Tongue (tissue), 3 donors: ENCODE measurements at places on chromosomes 5 and 9. TPM values are rescaled to one million over a fixed set of nuclear protein-coding genes. Genes with fewer than 3 reads are reported as not detected.

The GALNT12 gene
- 6.2 TPM for total RNA-seq

The CCDC180 gene
- 7.8 TPM for total RNA-seq

The GLRX gene
- 4.2 TPM for total RNA-seq

The BARX1 gene
- 15.2 TPM for total RNA-seq

The FCN1 gene
- total RNA-seq, result 9.3 TPM

The LRRC70 gene
- total RNA-seq, result 10.4 TPM

The GRXCR2 gene
- total RNA-seq, result not detected

The NRARP gene
- total RNA-seq, result 18.8 TPM

The MAMDC2 gene
- total RNA-seq, result 21.5 TPM

The OGN gene
- total RNA-seq, result 195 TPM

DNA sequence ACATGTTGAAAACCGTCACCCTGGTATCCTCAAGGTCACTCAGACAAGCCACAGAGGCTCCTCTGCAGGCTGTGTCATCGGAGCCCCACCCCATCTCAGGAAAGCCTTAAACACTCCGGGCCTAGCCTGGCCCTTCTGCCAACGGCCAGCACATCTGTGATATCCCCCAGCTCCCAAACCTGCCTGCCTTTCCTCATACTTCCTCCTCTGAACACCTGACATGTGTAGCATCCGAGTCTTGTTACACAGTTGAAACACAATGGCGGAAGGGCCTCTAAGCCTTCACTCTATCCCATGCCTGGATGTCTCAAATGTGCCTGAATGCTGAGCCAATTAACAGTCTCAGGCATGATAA, 32.9 kb upstream of the TGFBR1 start:
- no peak for DNase-seq

- DNase-seq, result no peak
These were observed 584.6 kb downstream of the ANXA1 start for GRCh38 chr9:73736270-73736669.

DNA sequence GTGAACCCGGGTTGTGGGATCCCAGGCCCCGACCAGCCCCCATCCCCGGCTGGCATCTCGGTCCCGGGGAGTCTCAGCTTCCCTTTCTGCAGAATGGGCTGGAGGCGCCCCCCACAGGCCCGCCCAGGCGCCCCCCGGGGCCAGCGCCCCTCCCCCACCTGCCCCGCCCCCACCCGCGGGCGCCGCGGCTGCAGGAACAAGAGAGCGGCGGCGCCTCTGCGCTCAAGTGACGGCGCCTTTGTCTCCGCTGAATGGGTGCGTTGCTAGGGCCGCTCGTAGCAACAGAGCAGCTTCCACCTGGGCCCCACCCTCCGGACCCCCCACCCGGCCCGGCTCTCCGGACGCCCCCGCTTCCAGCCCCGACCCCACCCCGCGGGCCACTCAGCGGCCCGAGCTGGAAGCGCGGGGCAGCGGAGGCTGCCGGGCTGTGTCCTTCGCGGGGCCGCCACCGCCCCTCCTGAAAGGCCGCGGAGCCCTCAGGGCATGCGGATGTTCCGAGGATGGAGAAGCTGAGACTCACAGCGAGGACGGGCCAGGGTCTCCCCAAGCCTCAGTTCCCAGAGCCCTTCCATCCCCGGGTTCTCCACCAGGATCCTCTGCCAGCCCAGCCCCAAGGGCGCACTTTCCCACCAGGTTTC, 27.5 kb downstream of the ADGRD2 start:
- DNase-seq, result peak; percentile 17

DNA sequence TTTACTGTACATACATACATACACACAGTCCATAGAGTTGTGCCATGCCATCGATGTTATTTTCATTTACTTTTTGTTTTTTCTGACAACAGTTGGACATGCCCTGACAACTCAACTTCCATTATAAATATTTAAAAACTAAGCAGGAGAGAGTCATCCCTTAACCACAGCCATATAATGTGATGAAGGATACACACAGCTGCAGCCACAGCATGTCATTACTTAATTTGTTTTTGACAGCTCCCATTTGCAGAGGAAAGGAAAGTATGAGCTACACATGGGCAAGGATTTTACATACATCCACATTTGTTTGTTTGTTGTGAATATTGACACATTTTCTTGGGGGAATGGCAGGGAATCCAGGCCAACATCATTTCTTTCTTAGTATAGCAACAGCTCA, 91.5 kb upstream of the TUT7 start:
- DNase-seq, result peak; percentile 85

DNA sequence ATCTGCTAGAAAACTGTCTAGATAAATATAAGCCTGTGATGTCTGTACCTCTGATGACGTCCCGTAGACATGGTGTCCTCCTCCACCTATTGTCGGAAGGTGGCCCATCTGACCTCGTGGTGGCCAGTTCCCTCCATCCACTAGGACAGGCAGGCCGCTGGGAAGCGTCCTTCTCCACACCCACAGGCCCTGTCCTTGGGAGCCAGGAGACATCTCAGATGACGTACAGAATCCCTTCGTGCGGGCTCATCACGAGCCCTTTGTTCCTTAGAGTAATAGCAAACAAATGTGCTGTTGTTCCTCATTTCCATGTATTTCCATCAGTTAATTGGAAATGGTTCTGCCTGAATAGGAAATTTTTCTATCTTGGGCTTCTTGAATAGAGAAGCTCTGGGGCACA, 38.3 kb upstream of the TENT4A start:
- no peak for DNase-seq

- no peak for DNase-seq
These were observed 68.0 kb downstream of the DENND4C start for GRCh38 chr9:19298436-19299000.

DNA sequence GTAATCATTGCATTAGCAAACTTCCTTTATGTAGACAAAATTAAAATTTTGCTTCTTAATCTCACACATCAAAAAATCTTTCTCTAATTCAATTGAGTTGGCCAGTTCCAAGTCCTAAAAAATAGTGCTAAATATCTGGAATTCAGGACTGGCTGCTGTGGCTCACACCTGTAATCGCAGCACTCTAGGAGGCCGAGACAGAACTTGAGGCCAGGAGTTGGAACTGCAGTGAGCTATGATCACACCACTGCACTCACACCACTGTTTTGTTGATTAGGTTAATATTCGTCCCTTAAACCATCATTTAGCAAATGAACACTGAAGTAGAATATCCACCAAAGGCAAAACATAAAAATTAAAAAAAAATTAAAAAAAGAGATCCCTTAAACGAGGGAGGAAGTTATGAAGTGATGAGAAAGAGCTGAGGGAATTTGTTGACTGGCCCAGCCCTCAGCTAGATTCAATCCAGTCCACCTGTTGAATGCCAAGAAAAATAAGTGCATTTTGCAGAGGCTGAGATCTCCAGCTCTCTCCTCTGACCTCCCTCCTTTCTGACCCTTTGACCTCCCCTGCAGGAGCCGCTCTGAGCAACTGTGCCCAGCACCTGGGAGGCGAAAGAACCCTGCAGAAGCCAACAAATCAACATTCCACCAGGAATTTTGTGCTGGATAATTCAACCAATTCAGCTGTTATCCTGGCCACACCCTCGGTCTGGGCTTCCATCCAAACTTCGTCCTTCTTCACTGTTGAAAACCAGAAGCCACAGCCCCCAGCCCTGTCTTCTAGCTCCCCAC, 96.8 kb downstream of the OR2K2 start:
- DNase-seq, result peak; percentile 94

DNA sequence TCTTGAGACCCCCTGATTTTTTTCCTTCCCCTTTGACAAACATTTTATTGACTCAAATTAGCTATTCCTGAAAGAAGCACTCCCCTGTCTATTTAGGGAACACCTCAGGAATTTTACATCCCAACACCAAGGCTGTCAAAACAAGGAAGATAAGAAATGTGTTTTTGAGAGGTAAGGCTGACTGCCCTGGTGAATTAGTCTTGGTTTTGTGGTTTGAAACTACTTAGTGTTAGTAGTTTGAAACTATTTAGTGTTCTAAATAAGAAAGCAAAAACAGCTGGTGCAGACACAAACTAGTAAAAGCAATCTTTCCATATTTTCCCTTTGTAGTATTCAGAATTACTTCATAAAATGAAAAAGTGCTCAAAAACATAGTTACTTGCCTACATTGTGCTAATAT, 120.7 kb downstream of the PCSK1 start:
- no peak for DNase-seq

DNA sequence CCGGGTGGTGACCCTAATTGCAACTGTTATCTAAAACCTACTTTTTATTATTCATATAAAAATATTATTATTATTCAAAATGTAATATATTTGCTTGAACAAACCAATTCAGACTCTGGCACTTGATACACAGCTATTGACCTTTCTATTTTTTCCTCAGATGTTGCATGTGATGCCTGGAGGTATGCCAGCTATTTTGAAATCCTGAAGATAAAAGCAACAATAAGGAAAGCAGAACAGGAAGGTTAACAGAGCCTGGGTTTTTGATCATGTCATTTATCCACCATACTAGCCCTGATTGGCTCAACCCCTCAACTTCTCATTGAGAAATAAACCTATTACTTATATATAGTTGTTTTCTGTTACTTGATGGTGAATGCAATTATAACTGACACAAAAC, 340.9 kb upstream of the KIF2A start:
- no peak for DNase-seq

- DNase-seq, result no peak
These were observed 422.3 kb upstream of the ADAMTSL1 start for GRCh38 chr9:18051638-18052037.

DNA sequence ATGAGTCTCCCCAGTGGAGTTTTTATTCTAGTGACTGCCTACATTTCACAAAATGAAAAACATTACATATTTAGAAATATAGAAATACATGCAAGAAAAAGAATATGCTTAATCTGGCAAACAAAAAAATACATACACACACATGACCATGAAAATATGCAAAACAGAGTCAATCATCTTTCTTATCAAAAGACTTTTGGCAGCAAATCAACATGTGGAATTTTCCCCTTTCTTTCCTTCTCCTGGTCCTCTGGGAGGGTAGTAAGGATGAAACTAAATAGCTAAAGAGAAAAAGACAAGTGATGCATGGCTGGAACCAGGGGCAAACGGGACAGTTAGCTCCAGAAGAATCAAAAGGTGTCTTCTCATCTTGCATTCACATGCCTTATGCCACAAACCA, 69.4 kb downstream of the APBA1 start:
- no peak for DNase-seq

DNA sequence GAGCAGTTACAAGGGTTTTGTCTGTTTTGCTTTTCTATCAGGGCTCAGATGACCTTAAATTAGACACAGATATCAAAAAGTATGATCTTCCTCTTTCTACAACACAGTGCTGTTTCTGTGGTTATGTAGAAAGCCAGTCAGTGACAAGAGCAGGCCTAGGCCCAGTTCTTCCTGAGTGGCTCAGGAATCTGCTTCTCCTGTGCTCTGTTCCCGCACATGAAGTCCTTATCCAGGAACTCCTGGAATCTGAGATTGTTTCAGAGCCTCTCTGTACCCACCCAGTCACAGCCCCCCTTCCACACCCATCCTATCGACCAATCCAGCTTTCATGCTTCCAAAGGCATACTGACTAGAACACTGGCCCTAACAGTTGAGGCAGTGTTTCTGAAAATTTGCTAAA, 40.4 kb upstream of the SMU1 start:
- DNase-seq, result no peak

DNA sequence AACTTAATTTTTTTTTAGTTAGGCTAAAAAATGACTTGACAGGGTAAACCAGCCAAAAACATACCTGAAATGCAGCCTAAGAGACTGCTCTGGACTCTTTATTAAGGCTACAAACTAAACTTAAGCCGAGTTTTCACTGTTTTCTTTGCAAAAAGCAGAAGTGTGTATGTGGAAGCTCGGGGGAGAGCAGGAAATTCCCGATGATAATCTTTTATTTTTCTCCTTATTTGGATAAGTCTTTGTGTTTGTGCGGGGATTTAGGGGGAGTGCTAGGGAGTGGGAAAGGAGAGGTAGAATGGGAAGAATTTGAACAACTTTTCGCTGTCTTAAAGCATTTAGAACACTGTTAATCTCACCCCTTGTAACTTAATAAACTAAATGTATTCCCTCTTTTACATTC, 30.7 kb upstream of the GPR21 start:
- no peak for DNase-seq

GRCh38 chr5:178388386-178389025, 155.9 kb upstream of the PHYKPL start:
- peak; percentile 68 for DNase-seq

DNA sequence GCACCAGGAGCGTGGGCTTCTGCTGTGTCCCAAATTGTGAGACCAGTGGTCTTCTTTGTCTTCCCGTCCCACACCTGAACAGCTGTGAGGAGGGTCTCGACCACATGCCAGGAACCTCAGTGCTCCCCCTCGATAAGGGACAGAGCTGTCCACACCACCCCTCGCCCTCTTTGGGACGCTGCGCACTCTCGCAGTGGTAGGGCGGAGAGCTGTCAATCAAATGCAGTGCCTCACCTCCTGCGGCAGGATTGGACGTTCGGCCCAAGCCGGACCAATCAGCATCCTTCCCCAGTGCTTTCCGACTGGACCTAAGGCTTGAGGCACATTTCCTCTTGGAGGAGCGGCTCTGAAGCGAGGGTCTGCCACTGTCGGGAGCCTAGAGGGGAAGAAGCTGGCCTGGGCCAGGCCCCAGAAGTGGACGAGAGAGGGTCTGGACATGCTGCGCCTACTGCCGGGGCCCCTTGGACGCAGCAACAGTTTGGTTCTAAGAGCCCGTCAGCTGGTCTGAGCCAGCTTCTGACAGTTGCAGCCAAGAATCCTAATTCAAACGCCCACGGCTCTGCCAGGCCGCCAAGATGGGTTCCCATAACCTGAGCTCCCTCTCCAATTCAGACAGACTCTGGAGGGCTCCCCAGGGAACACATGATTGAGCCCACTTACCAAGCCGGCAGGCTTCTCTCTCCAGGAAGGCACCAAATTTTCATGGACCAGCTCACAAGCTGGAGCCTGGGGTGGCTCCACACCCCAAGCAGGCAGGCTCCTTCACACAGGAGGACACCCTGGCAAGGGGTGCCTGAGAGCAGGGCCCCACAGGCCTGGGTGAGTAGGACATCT, 28.1 kb upstream of the ADAMTS2 start:
- DNase-seq, result peak; percentile 45

DNA sequence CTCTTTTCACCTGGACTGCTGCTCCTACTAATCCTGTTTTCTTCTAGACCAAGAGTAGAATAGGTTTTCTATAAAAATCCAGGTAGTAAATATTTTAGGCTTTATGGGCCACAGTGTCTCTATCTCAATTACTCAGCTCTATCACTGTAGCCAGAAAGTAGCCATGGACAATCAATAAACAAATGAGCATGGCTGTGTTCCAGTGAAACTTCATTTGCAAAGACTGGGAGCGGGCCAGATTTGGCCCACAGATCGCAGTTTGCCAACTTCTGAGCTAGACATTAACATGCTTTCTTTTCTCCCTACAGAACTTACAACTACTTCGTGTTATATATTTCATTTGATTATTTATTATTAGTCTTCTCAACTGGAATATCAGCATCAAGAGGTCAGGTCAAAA, 30.2 kb downstream of the BRINP1 start:
- peak; percentile 15 for DNase-seq

DNA sequence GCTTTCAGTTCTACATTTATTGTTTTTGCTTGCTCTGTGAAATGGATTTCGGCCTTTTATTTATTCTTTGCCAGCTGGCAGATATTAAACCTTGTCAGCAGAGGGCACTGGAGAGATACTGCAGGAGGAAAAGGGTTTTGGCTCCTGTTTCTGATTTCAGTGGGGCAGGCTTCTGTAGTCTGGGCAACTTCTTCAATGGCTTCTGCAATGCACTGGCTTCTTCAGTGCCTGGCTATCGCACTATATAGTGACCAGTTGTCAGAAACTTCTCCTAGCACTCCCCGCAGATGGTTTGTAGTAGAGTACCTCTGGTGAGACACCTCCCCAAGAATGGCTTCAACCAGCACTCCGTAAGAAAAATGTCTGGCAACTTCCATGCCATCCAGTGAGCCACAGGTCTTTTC, 3.2 kb upstream of the NFX1 start:
- DNase-seq, result peak; percentile 80
